Cortex of kidney (tissue), 1 donor: ENCODE measurements at places on chromosomes 3 and 15.

DNA sequence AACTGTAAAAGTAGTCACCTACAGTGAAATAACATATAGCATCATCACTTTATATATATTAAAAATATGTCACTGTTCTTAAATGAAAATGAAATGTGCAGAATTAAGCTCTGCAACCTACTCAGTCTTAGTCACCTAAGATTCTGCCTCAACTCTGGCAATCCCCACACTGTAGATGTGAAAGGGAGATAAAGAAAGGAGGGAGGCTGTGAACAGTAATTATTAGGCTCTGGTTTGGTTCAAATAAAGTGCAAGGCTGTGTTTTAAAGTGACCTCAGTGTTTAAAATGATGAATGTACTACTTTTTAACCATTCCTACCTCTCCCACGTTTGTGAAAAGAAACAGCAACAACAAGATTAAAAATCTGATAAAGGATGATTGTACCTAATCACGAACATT is 72.2 kb downstream of the ATP8B4 start:
- DNase-seq, result no peak

DNA sequence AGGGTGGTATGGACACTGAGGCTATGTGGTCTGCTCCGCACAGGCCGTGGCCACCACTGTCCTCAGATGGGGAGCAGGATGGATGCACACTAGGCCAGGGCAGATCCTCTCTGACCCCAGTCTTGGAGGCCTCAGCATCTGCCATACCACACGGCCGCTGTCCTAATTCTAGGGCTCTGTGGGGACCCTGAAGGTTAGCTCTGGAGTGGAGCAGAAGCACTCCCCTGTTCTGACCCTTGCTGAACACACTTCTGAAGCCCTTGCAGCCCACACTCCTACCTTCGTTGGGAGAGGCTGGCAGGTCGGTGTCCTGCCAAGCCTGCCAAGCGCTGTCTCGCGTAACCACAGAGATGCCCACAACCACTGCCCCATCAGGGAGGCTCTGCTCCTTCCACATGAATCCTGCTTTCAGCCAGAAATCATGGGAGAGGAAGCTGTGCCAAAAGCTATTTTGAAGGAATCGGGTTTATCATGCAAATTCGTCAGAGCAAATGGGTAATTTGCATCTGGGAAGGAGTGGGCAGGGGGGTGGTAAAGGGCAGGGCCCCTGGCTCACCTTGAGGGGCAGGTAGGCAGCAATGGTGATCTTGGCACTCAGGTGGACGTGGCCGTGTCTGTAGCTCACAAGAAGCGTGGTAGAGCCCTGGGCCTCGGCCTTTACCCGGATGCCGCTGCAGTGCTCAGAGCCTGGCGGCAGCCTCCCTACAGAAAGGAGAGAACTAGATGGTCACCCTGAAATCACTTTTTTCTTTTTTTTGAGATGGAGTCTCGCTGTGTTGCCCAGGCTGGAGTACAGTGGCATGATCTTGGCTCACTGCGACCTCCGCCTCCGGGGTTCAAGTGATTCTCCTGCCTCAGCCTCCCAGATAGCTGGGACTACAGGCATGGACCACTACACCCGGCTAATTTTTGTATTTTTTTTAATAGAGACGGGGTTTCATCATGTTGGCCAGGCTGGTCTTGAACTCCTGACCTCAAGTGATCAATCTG is 54.4 kb downstream of the NUP210 start:
- DNase-seq, result no peak

- no peak for DNase-seq
These were observed 283.2 kb downstream of the EPHB1 start for GRCh38 chr3:135078283-135078682.

GRCh38 chr3:185175370-185175987 is 22.6 kb upstream of the C3orf70 start:
- no peak for DNase-seq

DNA sequence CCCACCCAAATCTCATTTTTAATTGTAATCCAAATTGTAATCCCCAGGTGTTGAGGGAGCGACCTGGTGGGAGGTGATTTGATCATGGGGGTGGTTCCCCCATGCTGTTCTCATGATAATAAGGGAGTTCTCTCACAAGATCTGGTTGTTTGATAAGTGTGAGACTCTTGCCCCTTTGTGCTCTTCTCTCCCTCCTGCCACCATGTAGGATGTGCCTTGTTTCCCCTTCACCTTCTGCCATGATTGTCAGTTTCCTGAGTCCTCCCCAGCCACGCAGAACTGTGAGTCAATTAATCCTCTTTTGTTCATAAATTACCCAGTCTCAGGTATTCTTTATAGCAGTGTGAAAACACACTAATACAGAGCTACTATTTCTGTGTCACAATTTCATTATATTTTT is 88.7 kb downstream of the NCEH1 start:
- no peak for DNase-seq

DNA sequence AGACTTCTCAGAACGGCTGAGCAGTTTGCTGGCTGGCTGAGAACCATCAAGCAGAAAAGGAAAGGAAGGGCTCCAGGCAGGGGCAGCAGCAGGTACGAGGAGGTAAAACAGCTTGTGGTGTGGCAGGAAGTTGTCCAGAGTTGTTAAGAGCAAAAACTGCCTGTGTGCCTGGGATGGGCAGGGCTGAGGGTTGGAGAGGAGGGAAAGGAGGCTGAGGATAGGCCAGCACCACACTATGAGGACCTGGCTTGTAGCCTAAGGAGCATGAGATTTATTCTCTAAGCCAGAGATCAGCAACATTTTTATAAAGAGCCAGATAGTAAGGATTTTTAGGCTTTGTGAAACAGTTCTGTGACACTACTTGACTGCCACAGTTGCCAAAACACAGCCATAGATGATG is 8.0 kb downstream of the IGSF10 start:
- DNase-seq, result no peak

- no peak for DNase-seq
These were observed 30.9 kb upstream of the POLR2M start for GRCh38 chr15:57675481-57676181.

DNA sequence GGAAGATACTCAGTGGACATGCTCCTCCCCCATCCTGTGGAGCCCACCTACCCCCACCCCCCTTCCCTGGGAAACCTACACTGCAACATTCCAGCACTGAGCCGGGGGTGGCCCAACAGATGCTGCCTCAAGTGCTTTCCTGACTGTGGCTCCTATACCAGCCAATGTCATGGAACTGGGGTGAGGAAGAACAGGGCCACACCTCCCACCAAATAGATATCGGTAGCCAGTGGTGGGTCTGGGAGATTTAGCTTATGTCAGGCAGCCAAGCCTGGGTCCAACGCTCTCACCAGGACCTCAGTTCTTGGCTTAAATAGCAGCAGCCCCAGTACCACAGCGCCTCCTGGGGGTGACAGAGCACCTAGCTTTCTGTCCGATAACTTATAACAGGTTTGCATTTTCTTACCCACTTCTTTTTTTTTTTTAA is 30.3 kb downstream of the CDC25A start:
- DNase-seq, result no peak

DNA sequence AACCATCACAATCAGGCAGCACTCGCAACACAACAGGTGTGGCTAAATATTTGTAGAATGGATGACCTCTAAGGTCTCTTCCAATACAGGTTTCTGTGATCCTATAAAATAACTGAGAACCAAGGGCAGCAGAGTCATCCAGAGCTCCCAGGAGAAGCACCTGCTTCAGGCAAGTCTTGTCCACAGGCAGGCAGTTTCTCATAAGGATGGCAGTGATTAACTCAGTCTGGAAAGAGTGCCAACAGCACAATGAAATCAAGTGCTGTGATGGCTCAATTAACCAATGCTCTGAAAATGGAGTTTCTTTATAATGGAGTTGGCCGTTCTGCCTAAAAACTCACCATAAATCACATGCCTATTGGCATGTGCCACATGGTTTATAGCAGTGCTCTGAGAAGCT is 70.8 kb downstream of the HOMER2 start:
- no peak for DNase-seq

DNA sequence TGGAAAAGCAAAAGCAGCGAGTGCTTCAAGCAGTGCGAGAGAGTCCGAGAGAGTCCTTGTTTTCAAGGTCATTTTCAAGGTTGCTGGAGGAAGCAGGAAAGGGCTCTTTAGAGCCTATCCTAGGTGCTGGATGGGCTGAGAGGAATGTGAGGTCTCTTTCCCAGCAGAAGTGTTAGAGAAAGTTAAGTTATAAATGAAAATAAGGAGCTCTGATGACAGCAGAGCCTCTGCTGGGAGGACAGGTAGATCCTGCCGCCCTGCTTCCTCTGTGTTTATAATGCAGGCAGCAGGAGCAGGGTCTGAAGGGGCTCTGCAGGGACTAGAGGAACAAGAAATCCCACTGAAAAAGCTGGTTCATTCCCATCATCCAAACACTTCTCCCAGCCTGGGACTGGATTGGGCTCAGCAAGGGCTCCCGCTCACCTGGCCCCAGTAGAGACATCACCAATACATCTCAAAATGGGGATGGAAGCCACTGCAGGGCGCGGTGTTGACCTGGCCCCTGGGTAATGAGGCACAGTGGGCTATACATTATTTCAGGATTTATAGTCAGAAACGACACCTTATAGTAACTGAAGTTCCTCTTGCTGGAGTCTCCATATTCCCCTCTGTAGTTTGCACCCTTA is 41.5 kb upstream of the RAB6B start:
- DNase-seq, result no peak

DNA sequence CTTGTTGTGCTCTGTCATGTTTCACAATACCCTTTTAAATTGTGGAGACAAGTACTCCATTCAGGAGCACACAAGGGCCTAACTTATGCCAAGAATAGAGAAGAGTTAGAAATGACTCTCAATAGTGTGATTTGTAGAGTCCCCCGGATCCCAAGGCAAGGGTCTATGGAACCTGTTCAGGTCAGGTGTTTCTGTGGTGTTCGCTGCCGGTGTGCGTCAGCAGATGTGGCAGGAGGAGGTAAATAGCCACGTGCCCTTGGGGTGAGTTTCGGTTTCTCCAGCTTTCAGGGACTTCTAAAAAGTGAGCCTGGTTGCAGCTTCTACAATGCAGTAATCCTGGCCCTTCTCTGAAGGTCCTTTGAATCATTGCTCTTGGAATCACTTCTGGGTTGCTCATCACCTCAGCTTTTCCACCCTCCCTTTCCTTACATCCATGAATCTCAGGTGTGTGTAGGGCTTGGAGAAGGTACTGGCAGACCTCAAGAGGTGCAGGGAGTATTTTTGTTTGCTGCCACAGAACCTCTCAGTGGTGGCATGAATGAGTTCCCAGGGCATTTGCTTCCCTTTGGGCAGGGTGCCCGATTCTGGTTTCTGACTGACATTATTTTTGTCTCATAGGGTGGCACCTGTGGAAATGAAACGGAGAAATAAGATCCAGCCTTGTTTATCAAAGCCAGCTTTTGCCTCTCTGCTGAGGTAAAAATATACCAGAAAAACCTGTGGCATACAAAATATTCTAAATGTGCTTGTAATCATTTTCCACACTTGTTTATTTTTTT is 7.3 kb downstream of the ST3GAL6 start:
- DNase-seq, result no peak
